Dermis microvascular lymphatic vessel endothelial cell (primary cell): ENCODE measurements at places on chromosomes 16 and 17. TPM values are rescaled to one million over a fixed set of nuclear protein-coding genes. Genes with fewer than 3 reads are reported as not detected.

SLC13A2 gene
- total RNA-seq: not detected in 2 replicates

MMP15 gene
- 5.4 and 6.9 TPM in 2 replicates for total RNA-seq

MYH1 gene
- total RNA-seq: not detected in 2 replicates

SGCA gene
- not detected in 2 replicates for total RNA-seq

SPNS3 gene
- total RNA-seq: 0.51 and 0.63 TPM in 2 replicates

MYH11 gene
- total RNA-seq: under 0.01 TPM in 1 of 2 replicates, not detected in the other

PRKCB gene
- not detected in 2 replicates for total RNA-seq

TPPP3 gene
- total RNA-seq: under 0.01 TPM in 2 replicates

TBC1D3G gene
- not detected in 2 replicates for total RNA-seq

C16orf96 gene
- total RNA-seq: not detected in 2 replicates

ADAM11 gene
- 0.13 and 0.38 TPM in 2 replicates for total RNA-seq

PPY gene
- total RNA-seq: not detected in 2 replicates

HBA1 gene
- total RNA-seq: not detected in 2 replicates

NEUROD2 gene
- not detected in 2 replicates for total RNA-seq

ATAD5 gene
- total RNA-seq: 1.5 and 2.7 TPM in 2 replicates
